Activated B cell treated with CpG ODN at 0.5 μM for 24 hours (primary cell): ENCODE measurements at places on chromosomes 6 and 20. TPM values are rescaled to one million over a fixed set of nuclear protein-coding genes. Genes with fewer than 3 reads are reported as not detected.

Gene PPP1R14C
- 0.11 and 0.32 TPM in 2 replicates for total RNA-seq

Gene TMEM244
- not detected in 2 replicates for total RNA-seq

Gene DYNLT2
- total RNA-seq = 3.7 and 4.4 TPM in 2 replicates

Gene LIME1
- total RNA-seq = 10.2 and 10.8 TPM in 2 replicates

Gene SLC22A2
- not detected in 2 replicates for total RNA-seq

Gene FBXO5
- total RNA-seq = 11.9 and 13.3 TPM in 2 replicates

Gene CTAGE9
- total RNA-seq = not detected in 2 replicates

Gene HEBP2
- total RNA-seq = 26.2 and 32.7 TPM in 2 replicates

Gene IMPG1
- not detected in 2 replicates for total RNA-seq

Gene GPR6
- total RNA-seq = not detected in 2 replicates

Gene SMLR1
- total RNA-seq = not detected in 2 replicates

Gene TUBB2B
- not detected in 2 replicates for total RNA-seq

Gene SFT2D1
- total RNA-seq = 44.6 and 49.5 TPM in 2 replicates

GRCh38 chr6:134453792-134454510 lies 136.0 kb upstream of the SGK1 start:
- no peak for DNase-seq

GRCh38 chr6:12245763-12246718 lies 44.1 kb upstream of the EDN1 start:
- no peak for DNase-seq

- no peak for DNase-seq
Measured at GRCh38 chr20:16115911-16116552, 457.2 kb downstream of the KIF16B start.

GRCh38 chr6:98092331-98092730 lies 742.0 kb upstream of the POU3F2 start:
- DNase-seq = no peak

DNA sequence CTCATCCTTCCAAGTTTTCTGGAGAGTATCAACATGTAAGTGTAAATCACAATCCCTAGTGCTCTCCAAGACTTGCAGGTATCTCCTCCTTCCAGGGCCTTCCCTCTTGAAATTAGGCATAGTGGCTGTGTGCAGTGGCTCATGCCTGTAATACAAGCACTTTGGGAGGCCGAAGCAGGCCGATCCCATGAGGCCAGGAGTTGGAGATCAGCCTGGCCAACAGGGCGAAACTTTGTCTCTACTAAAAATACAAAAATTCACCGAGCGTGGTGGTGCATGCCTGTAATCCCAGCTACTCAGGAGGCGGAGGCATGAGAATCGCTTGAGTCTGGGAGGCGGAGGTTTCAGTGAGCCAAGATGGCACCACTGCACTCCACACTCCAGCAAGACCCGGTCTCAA lies 9.4 kb upstream of the ANGPT4 start:
- no peak for DNase-seq

- no peak for DNase-seq
Measured at GRCh38 chr6:15586503-15586902, 76.3 kb downstream of the DTNBP1 start.

DNA sequence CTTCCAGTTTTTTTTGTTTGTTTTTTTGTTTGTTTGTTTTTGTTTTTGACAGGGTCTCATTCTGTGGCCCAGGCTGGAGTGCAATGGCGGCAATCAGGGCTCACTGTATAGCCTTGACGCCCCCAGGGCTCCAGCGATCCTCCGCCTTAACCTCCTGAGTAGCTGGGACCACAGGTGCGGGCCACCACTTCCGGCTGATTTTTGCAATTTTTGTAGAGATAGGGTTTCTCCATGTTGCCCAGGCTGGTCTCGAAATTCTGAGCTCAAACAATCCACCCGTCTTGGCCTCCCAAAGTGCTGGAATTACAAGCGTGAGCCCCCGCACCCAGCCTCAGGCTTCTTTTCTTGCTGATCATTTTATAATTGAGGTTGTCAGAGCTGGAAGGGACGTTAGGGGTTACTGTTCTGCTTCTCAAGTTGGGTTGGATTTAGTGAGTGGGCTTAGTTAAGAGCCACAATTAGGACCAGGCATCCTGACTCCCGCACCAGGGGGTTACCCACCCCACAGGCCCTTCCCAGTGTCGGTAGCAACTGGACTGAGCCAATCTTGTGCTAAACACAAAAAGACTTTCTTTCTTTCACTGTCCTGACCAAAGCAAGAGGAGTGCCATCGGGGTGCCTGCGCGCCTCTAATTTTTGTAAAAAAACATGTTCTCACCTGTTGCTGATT lies 13.1 kb upstream of the ZSCAN9 start:
- no peak for DNase-seq

DNA sequence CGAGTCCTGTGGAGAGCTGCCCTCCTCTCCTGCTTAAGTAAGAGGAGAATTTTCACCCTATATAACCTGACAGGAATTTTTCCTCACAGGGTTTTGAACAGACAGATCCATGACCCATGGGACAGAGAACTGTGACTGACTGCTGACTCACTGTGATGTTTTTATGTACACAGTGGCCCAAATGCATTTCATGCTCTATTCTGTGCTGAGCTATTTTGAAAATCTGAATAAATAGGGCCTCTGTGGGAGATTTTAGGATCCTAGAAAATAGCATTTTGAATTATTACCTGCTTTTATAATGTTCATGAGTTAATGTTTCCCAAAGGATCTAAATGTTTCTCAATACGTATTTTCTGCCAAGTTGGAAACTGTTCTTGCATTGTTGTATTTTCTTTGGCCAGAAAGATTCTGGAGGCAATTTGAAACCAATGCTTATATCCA lies 577.4 kb downstream of the HTR1B start:
- no peak for DNase-seq

- DNase-seq = no peak
Measured at GRCh38 chr6:5674721-5675120, 332.0 kb downstream of the NRN1 start.

DNA sequence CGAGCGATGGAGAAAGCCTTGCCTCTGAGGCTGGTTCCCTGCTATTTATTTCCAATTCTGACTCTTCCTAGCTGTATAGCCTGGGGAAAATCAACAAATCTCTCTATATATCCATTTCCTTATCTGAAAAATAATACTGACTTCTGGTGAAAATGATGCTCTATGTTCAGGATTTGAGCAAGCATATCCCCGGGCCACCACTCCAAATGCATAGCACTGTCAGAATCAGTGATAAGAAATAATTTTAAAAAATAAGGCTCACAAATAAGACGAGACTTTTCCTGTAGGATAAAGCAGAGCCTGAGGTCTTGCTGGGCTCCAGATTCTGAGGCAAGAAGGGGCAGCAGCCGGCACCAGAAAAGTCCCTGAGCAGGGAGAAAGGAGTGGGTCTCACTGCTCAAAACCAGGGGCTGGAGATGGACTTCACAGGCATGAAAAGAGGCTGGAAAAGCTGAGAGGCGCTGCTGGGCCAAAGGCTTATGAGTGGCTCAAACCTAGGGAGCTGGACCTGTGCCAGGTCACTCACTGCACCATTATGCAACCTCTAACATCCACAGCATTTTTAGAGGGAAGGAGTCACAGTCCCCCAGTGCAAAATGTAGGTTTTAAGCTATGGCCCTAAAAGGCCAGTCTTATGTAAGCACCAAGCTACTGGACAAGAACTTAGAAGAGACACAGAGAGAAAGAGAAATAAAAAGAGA lies 48.1 kb upstream of the SLC17A4 start:
- no peak for DNase-seq

DNA sequence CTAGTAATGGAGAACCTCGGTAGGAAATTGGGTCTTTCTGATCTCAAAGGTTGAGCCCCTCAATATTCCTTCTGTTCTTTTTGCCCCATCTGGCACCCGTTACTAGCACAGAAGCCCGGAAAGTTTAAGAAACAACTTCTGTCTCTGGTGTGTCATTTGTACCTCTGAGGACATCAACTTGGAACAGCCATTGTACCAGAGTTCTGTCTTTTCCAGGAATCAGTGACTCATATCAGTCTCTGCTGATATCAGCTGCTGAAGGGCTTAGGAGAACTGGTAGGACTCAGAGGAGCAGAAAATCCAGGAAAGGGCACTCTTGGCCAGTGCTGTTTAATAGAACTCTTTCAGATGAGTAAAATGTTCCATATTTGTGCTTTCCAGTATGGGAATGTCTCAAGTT lies 78.3 kb upstream of the CHD6 start:
- no peak for DNase-seq

- DNase-seq = no peak
Measured at GRCh38 chr6:132236744-132237143, 164.5 kb downstream of the MOXD1 start.

- no peak for DNase-seq
Measured at GRCh38 chr6:39520411-39520810, 197.9 kb upstream of the KCNK16 start.

- no peak for DNase-seq
Measured at GRCh38 chr6:16806363-16806762, 45.1 kb upstream of the ATXN1 start.

GRCh38 chr6:159119791-159120190 lies 49.4 kb upstream of the FNDC1 start:
- DNase-seq = no peak

DNA sequence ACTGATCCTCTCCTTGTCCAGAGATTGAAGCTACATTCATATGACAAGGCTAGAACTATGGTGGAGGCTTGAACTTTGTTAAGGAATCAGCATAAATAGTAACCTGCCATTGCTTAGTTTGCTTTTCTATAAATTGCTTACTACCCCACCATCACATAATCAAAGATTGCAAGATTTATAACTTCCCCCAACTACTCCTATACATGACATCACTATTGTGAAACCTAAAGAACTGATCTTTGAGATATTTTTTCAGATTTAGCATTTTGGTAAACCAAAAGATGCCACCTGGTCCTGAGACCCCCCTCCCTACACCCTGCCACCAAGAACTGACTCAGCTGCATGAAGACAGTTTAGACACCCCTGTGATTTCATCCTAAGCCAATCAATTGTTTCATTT lies 385.3 kb downstream of the CDC5L start:
- no peak for DNase-seq

GRCh38 chr6:54515713-54516112 lies 207.5 kb downstream of the TINAG start:
- DNase-seq = no peak

- DNase-seq = no peak
Measured at GRCh38 chr6:137821491-137821890, 45.6 kb upstream of the TNFAIP3 start.

DNA sequence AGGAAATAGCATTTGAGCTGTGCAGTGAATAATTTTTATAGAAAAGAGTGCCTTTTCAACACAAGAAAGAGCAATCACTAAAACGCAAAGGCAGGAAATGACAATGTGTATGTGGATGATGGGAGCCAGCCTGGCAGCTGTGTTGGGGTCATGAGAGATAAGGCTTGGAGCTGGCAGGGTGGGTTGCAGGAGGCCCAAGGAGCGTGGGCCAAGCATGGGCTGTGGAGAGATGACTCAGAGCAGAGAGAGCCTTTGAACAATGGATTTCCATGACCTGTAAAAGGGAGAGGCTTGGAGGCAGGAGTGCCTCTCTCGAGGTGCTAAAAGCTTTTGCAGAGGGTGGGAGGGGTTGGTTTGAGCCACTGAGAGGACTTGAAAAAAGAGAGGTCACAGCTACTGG lies 6.6 kb upstream of the TBC1D7 start:
- DNase-seq = no peak

DNA sequence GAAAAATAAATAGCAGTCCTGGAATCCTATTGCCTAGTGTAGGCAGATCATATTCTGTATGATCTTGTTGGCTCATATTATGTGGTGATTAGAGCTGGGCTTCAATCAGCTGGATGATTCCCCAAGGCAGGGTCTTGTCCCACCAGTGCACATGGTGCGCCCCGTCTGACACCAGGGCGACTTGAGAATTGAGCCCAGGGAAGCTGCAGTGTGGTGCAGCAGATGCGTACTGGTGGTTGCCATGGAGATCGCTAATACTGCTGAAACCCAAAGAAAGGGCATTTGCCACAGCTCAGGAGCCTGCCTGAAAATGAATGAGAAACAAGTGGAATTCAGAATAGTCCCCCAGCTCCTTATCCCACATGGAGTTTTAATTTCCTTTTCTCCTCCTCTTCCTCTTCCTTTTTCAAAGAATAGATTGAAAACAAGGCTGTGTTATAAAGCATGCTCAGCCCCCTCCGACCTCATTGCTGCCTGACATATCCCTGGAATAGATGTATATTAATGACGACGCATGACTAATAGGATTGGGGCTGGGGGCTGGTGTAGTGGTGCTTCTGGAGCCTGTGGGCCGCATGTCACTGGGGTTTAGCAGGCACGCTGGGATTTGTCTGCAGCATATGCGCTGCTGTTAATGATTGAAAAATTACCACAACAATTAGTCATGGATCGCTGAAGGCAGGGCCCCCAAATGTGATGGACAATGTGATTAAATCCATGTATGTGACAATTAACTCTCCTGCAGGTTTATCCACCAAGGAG lies 210.5 kb downstream of the FARS2 start:
- DNase-seq = no peak

DNA sequence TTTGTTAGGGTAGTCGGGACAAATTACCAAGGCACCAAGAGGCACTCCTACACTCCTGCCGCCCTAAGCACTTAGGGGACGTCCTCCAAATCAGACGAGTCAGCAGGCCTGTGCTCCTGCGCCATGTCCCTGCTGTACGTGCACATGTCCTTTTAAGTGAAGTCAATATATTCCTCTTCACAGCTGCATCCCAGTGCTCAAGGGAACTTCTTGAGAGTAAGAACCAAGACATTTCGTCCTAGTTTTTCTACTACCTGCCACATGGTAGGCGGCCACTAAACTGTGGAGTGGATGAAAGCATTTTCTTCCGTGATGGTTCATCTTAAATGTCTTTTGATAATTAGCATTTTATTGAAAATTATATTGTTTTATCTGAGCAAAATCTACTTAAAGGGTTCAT lies 100.7 kb downstream of the RPP40 start:
- no peak for DNase-seq
